ENCODE measurements at places on chromosomes 7 and 10.

GRCh38 chr7:43234968-43235367 is 122.5 kb downstream of the HECW1 start:
- no peak for DNase-seq

DNA sequence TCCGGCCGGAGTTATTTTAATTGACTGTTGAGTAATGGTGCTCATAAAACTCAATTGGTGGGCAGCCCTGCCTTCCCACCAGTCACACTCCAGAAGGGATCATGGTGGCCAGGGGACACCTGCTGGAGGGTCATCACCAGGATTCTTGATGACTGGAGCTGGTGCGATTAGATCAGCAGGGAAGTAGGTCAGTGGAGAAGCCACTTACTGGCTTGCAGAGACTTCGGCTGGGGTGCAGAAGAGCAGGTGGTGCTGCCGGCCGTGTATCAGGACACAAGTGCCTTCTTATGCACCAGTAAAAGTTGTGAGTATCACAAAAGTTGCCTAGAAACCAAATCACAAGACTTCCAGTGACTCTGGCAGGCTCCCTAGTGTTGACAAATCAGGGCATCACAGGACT is 82.6 kb upstream of the CHCHD3 start:
- no peak for DNase-seq

- DNase-seq, result no peak
Observed at GRCh38 chr7:132066761-132067171, 509.5 kb downstream of the PLXNA4 start.

DNA sequence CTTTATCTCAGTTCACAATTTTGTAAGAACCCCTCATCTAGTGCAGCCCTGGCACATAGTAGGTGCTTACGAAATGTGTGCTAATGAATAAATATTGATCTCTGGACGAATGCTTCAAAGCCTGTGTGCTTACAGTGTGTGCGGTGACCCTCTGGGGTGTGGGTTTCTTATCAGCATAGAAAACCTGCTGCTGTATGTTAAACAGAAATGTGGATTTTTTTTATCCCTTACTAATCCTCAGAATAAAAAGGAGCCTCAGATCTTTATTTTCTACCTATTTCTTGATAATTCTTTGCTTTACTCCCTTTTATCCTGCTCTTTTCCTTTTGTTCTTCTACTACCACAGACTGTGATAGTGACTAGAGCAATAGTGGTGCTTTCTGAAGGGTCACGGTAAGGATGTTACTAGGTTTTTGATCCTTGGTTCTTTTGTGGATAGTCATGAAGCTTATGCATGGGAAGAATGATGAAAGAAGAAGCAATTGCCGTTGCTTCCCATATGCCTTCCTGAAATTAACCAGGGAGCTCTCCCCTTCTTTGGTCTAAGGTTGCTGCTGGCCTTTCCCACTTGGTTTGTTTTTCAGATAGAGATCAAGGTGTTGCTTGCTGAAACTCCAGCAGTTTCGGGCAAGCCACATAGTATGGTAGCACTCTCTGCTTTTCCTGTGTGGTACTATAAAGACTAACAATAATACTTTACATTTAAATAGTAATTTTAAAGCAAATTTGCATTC is 44.7 kb downstream of the SPAG6 start:
- no peak for DNase-seq

GRCh38 chr7:82286798-82287140 is 156.8 kb downstream of the CACNA2D1 start:
- DNase-seq, result no peak

DNA sequence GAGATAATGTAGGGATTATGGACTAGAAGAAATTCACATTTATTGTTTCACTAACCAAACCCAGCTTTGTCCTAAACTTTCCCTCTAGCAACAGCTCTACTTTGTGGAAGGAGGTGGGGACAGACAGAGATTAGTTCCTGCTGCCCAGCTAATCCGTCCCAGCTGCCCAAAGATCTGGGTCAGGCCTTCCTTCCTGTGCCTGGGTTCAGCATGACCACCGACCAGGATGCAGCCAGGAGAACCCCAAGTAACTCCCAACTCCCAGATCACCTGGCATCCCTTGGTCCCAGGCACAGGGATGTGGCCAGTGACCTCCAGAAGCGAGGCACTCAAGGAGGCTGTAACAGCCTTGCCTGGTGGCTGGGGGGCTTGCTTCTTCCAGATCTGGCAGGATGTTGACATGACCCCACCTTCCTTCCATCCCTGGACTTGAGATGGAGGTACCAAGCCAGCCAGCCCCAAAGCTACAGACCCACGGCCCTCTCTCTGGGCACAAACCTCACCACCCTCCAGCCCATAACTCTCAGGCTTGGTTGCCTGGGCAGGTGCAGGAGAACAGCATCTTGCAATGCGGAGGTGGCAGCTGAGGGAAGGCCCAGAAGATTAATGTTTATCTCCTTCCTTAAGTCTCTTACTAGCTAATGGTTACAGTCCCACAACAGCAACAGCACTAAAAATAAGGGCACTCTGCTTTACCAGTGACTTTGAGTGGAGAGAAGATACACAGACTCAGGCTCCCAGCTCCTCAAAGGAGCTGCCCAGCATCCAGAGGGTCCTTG is 11.1 kb downstream of the CAMK2G start:
- DNase-seq, result no peak

DNA sequence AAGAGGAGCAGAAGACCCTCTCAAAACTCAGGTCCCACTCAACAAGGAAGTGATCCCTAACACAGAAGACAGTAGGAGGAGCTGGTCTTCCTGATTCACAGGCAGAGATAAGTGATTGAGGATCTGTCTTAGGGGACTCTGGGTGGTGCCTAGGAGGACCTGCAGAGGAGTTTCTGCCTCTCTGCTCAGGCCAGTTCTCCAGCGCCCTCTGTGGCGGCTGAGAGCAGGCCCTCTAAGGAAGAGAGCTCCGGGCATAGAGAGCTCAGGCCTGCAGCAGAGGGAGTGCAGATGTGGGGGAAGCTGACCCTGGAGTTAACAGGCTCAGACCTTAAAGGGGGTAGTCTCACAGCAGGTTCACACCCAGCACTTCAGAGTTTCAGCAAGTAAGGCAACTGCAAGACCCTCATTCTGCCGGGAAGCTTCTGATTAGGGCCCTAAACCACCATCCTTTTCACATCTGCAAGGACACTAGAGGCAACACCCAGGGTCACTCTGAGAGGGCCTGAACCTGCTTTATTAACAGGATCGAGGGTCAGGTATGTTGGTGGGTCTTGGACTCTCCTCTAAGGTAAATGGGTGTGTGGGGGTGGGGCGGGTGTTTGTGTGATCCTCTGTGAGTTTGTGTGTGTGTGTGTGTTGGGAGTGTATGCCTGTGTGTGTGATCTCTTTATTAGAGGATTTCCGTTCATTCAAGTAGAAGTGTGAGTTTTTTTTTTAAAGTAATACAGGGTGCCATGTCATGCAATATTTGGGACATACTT is 57.6 kb upstream of the TARP start:
- no peak for DNase-seq

- no peak for DNase-seq
Observed at GRCh38 chr7:55477781-55478374, 94.4 kb downstream of the VOPP1 start.

DNA sequence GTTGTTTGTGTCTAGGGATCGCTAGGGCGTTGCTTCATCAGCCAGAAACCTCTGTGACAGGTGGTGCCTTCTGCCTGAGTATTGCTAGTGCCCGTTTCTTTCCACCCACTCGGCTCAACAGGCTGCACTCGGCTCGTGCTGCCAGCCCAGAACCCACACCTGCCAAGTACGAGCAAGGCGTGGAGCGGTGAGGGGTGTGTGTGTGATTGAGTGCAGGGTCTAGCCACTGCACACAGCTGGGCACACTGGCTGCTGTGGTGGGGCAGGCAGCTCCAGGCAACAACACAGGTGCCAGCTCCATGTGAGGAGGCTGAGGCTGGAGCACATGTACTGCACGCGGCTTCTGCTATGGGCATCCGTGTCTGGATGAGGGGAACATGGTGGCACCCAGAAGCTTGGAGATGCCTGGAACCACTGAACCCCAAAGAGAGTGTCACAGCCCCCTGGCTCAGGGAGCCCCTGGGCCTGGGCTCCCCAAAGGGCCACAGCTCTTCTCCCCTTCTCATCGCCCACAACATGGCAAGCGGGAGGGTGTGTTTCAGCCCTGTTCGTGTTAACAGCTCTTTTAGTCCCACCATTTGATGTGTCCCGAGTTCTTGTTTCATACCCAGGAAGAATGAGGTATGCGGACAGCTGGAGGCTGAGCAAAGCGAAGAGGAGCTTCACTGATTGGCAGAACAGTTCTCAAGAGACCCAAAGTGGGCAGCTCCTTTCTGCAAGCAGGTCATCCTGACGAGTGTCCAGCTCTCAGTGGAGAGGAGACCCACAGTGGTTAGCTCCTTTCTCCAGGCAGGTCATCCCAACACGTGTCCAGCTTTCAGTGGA is 78.1 kb downstream of the HDAC9 start:
- no peak for DNase-seq

GRCh38 chr10:120069700-120070099 is 177.2 kb downstream of the SEC23IP start:
- DNase-seq, result no peak

DNA sequence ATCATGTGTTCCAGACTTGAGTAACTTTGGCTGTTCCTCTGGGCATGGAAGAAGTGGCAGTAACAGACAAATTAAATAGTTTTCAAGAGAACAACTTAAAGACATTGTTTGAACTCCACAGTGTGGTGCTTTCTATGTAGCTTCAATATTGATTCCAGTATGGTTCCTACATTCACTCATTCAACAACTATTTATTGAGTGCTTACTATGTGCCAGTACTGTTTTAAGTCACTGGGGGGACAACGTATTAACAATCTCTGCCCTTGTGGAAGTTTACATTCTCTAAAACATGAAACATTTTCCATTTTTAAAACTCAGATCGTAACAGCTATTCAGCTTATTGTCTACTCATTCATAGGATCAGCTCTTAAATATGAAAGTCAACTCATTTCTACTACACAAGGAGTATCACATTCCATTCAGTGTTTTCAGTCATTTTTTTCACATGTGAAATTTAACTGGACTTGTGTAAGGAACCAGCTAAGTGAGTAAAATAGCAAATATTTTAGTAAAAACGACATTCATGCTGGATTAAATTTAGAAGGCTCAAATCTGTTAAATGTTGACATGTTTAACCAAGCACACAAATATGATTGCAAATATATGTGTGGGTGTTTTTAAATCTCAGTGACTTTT is 13.6 kb upstream of the CUBN start:
- DNase-seq, result no peak

- no peak for DNase-seq
Observed at GRCh38 chr10:117246997-117247671, 6.2 kb downstream of the SLC18A2 start.

GRCh38 chr7:41416208-41416595 is 286.7 kb downstream of the INHBA start:
- no peak for DNase-seq

DNA sequence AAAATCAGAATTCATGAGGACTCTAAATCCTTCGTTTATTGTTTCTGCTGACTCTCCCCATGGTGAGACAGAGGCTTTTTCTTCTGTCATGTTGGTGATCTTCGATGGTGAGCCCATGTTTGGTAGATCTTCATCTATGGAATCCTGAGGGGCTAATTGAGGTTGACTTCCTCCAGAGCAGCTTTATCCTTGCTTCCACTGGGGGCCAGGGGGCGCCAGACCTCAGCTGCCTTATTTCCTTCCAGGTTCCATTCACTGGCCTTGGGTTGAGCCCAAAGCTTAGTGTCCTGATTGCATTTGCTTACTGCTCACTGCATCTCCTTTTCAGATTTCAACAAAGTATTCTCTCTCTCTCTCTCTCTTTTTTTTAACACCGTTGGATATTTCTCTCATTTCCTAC is 80.7 kb downstream of the GCC1 start:
- DNase-seq, result no peak

- no peak for DNase-seq
Observed at GRCh38 chr7:2431260-2431867, 28.0 kb downstream of the CHST12 start.

GRCh38 chr7:84524714-84525694 is 330.4 kb upstream of the SEMA3A start:
- DNase-seq, result no peak

DNA sequence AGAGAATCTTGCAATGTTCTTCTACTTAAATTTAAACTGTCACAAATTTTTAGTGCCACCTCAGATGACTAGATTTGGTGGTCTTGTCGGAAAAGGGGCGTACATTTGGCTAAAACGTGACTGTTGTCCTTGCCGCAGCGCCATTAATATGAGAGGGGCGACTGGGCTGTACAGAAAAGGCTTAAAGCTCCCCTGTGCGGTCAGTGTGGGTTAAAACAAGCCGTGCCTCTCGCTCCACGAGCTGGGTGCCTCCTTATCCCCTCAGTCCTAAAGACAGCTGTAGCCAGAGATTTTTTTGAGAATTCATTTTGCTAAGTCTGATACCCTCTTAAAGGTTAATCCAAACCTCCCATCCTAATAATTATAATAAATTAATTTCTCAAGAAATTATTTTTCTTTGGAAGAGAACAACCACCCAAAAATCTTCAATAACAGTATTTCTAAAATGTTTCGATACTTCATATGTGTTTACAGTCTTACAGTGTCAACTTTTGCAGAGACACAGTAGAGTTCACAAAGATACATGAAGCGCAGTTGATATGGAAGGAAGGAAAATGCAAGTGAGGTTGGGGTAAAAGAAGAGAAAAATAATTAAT is 68.6 kb downstream of the C7orf25 start:
- peak; percentile 67 for DNase-seq

- no peak for DNase-seq
Observed at GRCh38 chr7:98669329-98670000, 52.4 kb downstream of the NPTX2 start.

- DNase-seq, result no peak
Observed at GRCh38 chr10:31263903-31264302, 55.1 kb upstream of the ZEB1 start.

DNA sequence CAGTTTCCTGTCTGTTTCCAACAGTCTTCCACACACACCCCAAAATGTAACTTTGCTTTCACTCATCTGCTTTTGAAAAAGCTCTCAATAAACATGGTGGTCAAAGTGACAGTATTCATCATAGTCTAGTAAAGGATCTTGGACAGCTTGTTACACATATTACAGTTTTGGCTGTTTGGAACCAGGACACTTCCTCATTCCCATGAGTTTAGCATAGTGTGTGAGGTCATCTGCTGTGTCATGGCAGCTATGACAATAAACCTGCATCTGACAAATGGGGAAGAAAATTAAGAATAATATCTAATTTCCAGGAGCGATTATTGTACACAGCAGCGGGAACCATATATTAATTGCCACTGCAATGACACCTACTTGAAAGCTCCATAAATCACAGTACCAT is 184.3 kb upstream of the SLC26A5 start:
- DNase-seq, result no peak

GRCh38 chr7:25851332-25852210 is 300.4 kb upstream of the NFE2L3 start:
- peak; percentile 89 for DNase-seq

DNA sequence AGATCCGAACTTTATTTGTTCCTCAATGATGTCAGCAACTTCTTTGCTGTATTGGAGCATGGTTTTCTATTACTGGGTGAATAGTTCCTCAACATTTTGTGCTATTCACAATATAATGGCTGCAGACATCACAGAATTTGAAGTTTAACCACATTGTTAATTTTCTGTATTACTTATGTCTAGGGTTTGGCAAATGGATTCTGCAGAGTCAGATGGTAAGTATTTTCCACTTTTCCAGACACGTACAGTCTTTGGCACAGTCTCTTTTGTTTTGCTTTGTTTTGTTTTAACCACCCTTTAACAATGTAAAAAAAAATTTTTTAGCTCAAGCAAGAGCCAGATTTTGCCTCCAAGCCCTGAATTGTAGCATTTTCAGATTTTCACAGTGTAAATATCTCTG is 36.8 kb upstream of the FOXK1 start:
- no peak for DNase-seq

- DNase-seq, result no peak
Observed at GRCh38 chr7:69429911-69430383, 168.3 kb upstream of the AUTS2 start.

GRCh38 chr7:98289333-98289875 is 7.9 kb downstream of the BRI3 start:
- DNase-seq, result no peak

Measured in NCI-H526 (cell line).